ENCODE measurements at places on chromosomes 3 and 15. TPM values are rescaled to one million over a fixed set of nuclear protein-coding genes. Genes with fewer than 3 reads are reported as not detected.

DNA sequence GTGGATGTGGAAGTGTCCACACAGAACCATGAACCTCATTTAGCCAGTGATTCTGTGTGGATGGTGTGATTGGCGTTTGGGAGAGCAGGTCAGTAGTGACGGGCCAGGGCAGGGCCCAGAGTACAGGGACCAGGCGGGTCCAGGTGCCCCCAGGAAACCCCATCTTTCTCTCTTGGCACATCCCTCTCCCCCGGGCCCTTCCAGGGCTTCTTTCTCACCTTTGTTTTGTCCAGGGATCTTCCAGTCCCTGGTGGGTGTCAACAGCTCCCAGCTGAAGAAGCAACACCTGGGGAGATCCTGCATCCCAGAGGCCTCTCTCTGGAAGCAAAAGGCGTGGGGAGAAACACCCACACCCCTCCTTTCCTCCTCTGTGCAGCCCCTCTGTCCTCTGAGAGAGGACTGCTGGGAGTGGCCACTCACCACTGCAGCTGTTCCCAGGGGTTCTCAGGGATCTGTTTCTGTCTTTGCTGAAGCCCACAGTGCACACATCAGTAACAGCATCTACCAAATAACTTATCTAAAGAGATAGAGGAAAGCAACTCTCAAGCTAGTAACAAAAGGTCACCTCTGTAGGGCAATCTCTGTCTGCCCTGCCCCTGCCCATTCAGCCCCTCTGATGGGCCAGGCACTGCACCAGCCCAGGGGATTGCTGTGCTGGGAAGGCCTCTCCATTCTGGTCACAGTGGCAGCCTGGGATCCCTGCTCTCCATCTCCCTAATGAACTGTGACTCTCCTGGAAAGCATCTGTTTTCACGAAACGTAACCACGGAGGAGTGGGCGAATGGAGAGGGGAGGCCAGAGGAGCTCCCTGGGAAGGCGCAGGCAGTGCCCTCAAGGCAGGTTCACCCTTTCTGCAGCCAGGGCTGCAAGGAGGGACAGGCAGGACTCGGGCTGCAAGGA lies 98.3 kb upstream of the ALDH1A3 start:
- no peaks in the 10 kb centered on the region for H3K4me1 ChIP-seq
- no peak for DNase-seq
- no peaks in the 10 kb centered on the region for H3K36me3 ChIP-seq
- H3K4me3 ChIP-seq, result no peak overlapping the region

DNA sequence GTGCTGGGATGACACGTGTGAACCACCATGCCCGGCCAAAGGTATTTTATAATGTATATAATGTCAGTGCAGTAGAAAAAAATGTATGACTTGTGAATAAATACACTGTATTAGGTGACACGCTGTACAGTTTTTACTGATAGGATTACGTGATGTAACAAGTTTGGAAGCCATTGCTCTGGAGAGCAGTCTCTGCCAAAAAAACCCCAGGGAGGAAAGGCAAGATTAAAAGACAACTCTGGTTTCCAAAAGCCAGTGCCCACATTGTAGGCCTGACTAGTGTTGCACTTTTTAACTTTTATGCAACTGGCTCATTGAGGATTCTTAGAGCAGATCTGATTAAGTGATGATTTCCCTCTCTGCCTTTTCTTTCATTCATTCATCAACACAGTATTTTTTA lies 62.0 kb upstream of the SLC2A2 start:
- H3K27me3 ChIP-seq, result no peaks in the 10 kb centered on the region
- DNase-seq, result no peak
- H3K36me3 ChIP-seq, result peaks cover 12% of the 10 kb centered on the region
- H3K27ac ChIP-seq, result no peak overlapping the region
- no peak overlapping the region for H3K4me3 ChIP-seq

DNA sequence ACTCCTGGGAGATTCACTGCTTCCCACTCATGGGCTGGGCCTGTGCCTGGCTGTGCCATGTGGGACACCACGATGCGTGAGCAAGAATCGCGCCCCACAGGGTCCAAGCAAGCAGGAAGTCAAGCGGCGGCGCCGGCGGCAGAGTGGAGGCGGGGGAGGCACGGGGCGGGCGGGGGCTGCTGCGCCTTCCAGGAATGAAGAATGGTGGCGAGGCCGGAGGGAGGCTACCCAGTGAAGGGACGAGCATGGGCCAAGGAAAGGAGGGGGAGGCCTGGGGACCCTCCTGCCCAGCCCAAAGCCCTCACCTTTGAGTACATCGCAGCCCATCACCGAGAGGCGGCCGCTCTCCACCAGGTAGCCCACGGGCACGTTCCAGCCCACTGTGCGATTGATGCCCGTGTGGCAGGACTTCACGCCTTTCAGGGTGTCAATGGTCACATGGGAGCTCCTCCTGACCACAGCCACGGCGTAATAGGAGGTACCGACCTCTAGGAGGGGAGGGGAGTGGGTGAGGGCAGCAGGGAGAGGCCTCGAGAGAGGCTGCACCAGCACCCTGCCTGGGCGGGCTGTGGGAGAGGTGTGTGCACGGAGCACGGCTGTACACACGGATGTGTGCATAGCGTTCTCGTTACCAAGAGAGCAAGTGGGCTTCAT lies 5.5 kb downstream of the MELTF start:
- no peak overlapping the region for H3K27ac ChIP-seq
- peaks cover 79% of the 10 kb centered on the region for H3K36me3 ChIP-seq
- H3K27me3 ChIP-seq, result no peaks in the 10 kb centered on the region
- peak; percentile 30 for DNase-seq
- no peak overlapping the region for H3K4me3 ChIP-seq

DNA sequence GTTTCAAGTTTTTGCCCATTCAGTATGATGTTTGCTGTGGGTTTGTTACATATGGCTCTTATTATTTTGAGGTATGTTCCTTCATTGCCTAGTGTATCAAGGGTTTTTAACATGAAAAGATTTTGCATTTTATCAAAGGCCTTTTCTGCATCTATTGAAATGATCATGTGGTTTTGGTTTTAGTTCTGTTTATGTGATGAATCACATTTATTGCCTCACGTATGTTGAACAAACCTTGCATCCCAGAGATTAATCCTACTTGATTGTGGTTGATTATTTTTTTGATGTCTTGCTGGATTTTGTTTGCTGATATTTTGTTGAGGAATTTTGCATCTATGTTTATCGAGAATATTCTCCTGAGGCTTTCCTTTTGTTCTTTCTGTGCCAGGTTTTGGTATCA lies 39.4 kb downstream of the TMCO5A start:
- DNase-seq, result no peak
- no peak overlapping the region for H3K27ac ChIP-seq
- no peaks in the 10 kb centered on the region for H3K36me3 ChIP-seq
- H3K4me1 ChIP-seq, result no peaks in the 10 kb centered on the region
- H3K4me3 ChIP-seq, result no peak overlapping the region

Gene LTK
- 13.1 TPM for polyA plus RNA-seq
